ENCODE measurements at places on chromosomes 11 and 22.

- peak; percentile 36 for DNase-seq
Observed at GRCh38 chr11:10742460-10743208, 8.4 kb upstream of the CTR9 start.

GRCh38 chr11:35943309-35943708 lies 553 bp upstream of the LDLRAD3 start:
- DNase-seq = no peak

GRCh38 chr11:126756855-126757254 lies 243.7 kb downstream of the KIRREL3 start:
- no peak for DNase-seq

- no peak for DNase-seq
Observed at GRCh38 chr11:111299101-111300026, 1.0 kb downstream of the POU2AF3 start.

DNA sequence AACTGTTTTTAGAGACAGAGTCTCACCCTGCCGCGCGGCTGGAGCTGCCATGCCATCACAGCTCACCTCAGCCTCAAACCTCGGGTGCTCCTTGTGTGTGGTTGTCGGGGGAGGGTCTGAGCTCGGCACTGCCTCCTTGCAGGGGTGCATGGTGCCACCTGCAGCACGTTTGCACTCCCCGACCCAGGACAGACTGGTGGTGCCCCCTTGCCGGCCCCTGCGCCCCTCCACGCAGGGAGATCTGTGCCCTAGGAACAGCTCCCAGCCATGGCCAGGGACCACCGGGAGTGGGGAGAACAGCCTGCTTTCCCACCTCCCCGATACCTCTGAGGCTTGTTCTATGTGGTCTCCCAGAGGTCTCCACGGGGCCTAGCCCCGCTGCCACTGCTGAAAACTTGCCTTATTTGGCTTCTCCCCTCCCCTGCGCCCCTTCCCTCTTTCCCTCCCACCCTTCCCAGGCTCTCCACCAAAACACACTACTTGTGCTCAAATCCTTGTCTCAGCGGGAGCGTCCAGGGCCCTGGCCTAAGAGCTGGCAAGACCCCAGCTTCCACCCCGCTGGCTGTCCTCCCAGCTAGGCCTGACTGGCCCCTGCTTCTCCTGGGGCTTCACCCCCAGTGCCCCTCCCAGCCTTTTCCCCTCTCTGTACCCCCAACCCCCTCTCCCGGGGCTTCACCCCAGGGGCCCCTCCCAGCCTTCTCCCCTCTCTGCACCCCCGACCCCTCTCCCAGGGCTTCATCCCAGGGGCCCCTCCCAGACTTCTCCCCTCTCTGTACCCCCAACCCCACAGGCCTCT lies 13.4 kb upstream of the TPCN2 start:
- no peak for DNase-seq

DNA sequence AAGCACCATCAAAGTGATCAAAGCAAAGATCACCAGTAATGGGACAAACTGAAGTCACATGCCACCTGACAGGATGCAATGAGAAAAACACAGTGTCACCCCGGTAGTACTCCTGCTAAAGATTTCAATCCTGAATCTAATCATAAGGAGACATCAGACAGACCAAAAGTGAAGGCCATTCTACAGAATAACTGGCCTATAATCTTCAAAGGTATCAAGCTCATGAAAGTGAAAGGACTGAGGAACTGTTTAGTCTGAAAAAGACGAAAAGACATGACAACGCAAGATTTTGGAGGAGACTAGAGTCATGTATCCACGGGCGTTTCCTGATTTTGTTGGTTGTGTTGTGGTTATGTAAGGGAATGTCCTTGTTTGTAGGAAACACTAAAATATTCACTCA lies 42.4 kb upstream of the TSKU start:
- no peak for DNase-seq

GRCh38 chr22:24315367-24315966 lies 44.8 kb downstream of the SPECC1L start:
- no peak for DNase-seq

DNA sequence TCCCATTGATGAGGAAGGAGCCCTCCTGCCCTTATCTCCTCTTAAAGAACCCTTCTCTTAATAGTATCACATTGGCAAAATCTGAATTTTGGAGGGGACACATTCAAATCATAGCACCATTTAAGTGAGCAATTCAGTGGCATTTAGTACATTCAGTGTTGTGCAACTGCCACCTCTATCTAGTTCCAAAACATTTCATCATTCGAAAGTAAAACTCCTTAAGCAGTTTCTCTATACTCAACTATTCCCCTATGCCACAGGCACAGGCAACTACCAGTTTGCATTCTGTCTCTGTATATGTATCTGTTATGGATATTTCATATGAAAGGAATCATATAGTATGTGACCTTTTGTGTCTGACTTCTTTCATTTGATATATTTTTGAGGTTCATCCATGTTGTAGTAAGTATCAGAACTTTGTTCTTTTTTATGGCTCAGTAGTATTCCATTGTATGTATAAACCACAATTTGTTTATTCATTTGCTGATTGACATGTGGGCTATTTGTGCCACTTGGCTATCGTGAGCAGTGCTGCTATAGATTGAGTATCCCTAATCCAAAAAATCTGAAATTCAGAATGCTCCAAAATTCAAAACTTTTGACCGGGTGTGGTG lies 22.9 kb downstream of the FAR1 start:
- no peak for DNase-seq

GRCh38 chr11:50080256-50080655 lies 47.6 kb downstream of the OR4C45 start:
- DNase-seq = no peak

DNA sequence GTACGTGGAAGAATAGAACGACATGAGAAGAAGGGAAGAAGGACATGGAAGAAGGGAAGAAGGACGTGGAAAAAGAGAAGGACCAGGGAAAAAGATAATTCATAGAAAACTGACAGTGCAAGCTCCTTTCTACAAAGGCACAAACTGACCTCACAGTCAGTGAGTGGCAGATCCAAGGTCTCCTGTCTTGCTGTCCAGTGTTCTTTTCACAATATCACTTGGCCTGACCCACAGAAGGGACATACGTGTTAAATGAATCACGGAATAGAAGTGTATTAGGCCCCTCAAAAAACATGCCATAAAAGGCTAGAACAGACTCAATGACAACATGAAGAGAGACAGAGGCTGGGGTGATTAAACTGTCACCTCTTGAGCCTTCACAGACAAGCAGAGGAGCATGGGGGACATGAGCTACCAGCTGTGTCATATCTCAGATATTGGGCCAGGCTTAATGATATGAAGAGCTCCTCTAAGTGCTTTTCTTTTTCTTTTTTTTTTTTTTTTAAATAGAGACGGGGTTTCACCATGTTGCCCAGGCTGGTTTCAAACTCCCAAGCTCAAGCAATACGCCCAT lies 4.6 kb downstream of the ASCC2 start:
- no peak for DNase-seq

DNA sequence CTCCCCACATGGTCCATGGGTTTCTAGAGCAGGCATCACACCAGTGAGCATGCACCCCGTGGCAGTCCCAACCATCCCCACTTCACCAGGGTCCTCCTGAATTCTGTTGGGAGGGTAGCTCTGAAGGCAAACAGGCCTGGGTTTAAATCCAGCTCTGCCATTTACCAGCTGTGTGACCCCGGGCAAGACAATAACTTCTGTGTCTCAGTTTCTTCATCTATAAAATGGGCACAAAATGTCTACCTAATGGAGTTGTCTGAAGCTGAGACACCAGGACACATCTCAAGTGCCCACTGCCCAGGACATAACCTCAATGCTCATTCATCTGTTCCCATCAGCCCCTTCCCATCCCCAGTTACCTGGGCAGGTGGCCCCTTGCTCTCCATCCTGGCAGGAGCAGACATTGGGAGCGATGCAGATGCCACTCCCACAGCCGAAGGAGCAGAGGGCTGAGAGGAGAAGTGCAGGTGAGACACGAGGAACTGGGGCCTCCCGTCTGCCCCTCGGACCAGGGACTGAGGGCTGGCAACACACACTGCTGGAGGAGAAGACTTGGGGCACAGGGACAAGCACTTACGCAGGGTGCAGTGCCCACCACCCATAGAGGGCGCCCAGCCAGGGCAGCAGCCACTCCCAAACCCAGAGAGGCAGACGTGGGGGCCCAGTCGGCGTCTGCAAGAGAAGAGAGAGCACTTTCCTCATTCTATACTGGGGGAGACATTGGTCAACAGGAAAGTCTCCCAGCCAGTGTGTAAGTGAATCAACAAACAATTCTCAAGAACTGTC lies 4.0 kb downstream of the VWCE start:
- DNase-seq = no peak

GRCh38 chr11:11964774-11965150 lies 43.7 kb downstream of the DKK3 start:
- DNase-seq = no peak

DNA sequence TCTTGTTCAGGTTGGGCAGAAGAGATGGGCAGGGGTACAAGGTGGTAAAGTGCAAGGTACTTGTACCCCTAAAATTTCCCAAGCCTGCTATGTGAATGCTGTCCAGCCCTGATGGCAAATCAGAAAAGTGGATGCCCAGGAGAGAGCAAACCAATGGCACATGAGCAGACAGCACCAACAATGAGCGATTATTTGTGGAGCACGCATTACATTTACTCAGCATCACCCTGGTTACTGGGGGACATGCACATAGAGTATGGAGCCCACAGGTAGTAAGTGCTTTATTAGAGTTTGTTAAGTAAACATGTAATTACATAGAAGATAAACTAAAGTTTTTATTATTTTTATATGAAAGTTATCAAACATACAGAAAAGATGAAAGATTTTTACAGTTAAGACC lies 165.7 kb downstream of the NTM start:
- DNase-seq = no peak

- no peak for DNase-seq
Observed at GRCh38 chr22:35837101-35837727, 119.5 kb downstream of the APOL5 start.

DNA sequence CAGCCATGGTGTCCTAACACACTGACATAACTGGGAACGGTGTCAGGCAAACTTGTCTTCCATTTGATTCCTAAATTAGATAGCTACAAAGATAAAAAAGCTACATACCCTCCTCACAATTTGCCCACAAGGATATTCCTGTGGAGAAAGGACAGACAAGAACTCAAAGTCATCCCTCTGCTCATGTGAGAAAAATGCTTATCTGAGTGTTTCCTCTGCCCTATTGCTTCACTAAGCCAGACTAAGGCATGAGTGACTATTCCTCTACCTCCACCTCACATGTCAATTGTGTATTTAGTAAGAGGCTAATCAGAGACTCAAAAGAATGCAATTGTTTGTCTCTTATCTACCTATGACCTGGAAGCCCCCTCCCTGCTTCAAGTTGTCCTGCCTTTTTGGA lies 247.7 kb downstream of the DDX10 start:
- DNase-seq = no peak

DNA sequence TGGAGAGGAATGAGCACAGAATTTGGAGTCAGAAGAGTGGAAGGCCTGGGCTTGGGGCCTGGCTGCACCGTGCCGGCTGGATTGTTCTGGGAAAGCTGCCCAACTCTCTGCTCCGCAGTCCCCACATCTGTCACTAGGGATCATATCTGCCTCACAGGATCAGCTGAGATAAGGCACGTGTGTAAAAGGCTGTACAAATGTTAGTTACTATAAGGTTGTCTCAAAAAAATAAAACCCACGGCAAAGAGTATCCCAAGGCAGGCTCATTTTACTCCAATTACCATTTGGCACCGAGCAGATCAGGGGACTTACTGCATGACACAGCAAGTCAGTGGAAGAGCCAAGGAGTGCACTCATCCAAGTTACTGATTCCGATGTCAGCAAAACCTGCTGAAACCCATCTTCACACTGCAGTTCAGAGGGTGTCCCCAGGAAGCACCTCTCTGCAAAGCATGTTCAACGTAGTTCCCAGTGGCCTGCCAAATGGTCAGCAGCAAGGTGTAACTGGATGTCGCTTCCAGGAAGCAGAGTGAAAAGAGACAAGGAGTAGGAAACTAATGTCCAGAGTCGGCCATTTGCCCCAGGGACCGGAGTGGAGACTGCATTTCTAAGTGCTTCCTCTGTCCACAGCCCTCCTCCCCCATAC lies 18.1 kb upstream of the MRTFA start:
- DNase-seq = no peak

GRCh38 chr11:83456566-83456965 lies 170.4 kb upstream of the CCDC90B start:
- no peak for DNase-seq

DNA sequence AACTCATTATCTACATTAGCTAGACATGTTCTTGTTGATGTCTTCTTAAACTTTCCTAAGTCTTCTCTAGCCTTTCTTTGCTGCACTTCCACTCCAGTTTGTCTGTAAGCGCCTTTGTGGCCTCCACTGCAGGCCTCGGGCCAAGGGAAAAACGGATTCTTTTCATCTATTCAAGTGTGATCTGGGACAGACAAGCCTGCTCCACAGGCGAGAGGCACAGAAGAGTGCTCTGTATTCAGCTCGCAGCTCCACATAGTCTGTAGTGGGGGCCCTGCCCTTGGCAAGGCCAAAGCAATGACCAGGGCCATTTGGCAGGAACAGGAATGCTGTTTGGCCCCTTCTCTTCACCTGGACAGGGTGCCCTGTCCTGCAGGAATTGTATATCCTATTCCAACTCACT lies 84.1 kb upstream of the BARX2 start:
- no peak for DNase-seq

GRCh38 chr11:60971520-60971919 lies at the start of gene CD6:
TSS of gene CD6 (plus strand) at chr11:60971680. CDS start at chr11:60971866, 186 bp downstream.
- DNase-seq = peak; percentile 57

DNA sequence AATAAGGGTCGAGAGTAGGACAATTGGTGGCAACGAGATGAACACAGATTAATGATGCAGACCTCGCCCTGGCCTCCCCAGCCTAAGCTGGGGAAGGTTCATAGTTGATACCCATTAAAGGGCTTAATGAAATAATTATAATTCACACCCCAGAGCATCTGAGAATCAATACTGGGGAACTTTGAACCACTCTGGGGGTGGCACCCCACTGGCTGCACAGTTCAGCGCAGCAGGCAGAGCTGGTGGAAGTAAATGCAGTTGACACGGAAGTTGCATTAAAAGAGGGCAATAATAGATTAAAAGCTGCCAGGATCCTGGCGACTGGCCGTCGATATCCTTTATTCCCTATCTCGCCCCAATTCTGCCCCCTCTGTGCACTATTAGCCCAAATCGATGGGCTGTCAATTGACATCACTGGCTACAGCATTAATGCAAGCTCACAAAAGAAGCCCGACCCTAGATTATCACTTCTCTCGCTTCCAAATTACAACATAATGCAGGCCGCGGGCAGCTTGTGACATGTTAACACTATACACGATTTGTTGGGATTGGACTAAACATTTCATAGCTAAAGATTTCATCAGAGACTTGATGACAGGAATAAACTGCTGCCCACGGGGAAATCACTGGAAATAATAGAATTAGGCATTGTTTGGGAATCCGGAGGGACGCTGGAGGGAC lies 14.5 kb downstream of the HSPA8 start:
- DNase-seq = no peak
